ENCODE measurements at places on chromosomes 13 and 19.

DNA sequence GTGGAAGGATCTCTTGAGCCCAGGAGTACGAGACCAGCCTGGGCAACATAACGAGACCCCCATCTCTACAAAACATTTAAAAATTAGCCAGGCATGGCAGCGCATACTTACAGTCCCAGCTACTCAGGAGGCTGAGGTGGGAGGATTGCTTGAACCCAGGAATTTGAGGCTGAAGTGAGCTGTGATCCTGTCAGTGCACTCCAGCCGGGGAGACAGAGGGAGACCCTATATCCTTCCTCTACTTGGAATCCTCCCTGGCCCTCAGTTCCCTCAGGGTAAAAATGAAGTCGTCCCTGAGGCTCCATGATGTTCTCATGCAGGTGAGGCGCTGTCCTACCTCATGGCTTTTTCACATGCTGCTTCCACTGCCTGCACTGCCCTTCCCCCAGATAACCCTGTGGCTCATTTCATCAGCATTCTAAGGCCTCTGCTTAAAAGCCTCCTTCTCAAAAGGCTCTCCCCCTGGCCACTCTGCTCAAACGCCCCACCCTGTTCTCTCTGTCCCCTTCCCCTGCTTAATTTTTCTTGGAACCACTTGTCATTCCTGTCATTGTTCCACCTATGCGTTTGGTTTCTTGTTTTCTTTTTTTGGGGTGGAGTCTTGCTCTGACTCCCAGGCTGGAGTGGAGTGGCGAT lies 19.2 kb downstream of the DNM2 start:
- no peak for DNase-seq

DNA sequence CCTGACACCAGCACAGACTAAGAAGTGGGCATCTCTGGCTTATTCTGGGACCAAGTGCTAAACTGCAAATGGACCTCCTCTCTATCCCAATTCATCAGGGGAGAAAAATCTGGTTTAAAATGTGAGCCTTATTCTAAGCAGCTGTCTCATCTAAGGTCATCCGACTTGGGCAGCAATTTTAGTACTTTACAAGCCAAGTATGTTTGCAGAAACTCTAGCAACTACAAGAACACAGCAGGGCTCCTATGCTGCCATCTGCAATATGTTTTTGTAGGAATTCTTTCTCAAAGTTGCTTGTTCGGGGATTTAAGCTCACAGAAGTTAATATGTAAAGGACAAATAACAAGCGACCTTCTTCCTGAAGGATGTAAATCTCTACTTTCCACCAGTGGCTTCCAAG lies 113.1 kb downstream of the FOXO1 start:
- no peak for DNase-seq

DNA sequence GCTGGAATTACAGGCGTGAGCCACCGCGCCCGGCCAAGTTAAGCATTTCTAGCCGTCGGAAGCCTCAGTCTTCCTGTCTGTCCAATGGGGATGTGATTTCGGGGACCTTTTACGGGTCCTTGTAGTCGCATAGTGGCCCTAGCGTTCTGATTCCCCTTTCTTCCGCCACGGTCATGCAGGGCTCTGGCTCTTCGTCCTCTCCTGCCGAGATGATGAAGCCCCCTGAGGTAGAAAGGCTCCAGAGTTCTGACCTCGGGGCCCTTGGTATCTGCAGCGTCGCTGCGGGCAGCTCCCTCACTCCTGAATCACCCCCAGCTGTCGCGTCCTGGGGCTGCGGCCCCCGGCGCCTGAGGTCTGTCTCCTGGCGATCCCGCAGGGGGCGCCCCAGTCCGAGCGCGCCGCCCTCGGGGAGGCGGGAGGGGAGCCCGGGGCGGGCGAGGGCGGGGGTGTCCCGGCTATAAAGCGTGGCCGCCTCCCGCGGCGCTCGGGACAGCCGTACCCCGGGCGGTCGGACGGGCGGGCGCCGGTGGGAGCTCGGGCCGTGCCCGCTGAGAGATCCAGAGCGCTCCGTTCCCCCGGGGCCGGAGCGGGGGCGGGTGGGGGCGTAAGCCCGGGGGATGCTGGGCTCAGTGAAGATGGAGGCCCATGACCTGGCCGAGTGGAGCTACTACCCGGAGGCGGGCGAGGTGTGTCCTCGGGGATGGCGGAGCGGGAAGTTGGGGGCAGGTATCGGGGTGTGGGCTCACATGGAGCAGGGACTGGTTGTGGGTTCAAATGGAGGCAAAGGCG lies at the start of gene FOXA3:
TSS of gene FOXA3 (plus strand) at position 487 of the 789 bp plus-strand sequence. CDS start at position 618, 131 bp downstream.
- peak; percentile 53 for DNase-seq

- no peak for DNase-seq
Measured at GRCh38 chr19:44050740-44051649, 841 bp upstream of the ZNF223 start.

DNA sequence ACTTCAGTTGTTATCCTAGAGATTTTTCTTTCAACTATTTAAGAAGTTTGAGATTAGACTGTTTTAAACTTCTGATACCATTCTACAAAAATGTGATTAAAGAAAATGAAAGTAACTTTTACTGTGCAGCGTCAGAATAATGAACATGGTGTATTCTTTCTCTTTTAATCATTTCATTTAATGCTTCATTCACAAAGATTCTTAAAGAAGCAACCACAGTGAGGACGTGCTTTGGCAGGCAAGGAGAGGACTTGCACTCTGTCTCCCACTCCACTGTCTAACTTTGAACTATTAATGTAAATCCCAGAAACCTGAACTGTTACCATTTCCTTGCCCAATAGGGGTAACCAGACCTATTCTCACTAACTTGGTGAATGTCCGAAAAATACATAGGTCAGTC lies 137.0 kb downstream of the KCNRG start:
- peak; percentile 12 for DNase-seq
